Motor neuron (in vitro differentiated cells): ENCODE measurements at places on chromosomes 12 and 14. TPM values are rescaled to one million over a fixed set of nuclear protein-coding genes. Genes with fewer than 3 reads are reported as not detected.

COPZ1 gene
- total RNA-seq = 135 and 136 TPM in 2 replicates

ADGRD1 gene
- total RNA-seq = 15.2 and 18.0 TPM in 2 replicates

GRCh38 chr12:31235868-31236395 is 90.0 kb downstream of the SINHCAF start:
- no peak for ATAC-seq

GRCh38 chr12:113271853-113272561 is 50.7 kb downstream of the TPCN1 start:
- peak; percentile 70 for ATAC-seq

- no peak for ATAC-seq
Measured at GRCh38 chr14:23409475-23409874, 1.4 kb upstream of the MYH6 start.

DNA sequence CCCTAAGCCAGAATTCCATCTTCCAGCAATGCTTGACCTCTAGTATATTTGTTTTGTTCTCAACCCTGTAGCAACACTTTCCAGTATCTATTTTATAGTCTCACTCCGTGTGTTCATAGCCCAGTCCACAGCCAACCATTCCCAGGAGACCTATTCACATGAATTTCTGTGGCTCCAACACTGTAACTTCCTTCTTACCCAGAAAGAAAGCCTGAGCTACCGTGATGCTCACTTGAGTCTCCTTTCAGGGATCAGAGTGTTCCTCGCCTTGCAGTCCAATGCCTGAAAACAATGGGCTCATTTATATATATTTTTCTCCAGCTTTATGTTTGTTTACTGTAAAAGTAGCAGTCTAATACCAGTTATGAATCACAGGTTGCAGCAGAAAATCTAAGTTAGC is 645.0 kb upstream of the NOVA1 start:
- ATAC-seq = no peak

DNA sequence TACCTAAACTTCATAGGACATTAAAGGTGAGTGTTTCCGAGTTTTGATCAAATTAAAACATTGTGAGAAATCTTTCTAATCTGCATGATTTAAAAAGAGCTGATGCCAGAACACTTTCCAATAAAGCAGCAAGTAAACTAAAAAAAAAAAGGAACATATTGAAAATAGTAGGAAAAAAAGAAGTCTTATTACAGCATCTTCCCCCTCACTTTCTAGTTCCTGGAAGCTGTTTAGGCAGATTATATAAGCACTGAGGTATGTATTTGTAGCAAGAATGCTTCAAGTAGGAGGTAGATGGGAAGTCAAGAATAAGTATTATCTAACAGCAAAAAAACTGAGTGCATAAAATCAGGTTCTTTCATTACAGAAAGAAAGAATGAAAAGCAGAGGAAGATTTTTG is 45.8 kb downstream of the ERO1A start:
- ATAC-seq = no peak

FGF6 gene
- total RNA-seq = not detected in 2 replicates

DNA sequence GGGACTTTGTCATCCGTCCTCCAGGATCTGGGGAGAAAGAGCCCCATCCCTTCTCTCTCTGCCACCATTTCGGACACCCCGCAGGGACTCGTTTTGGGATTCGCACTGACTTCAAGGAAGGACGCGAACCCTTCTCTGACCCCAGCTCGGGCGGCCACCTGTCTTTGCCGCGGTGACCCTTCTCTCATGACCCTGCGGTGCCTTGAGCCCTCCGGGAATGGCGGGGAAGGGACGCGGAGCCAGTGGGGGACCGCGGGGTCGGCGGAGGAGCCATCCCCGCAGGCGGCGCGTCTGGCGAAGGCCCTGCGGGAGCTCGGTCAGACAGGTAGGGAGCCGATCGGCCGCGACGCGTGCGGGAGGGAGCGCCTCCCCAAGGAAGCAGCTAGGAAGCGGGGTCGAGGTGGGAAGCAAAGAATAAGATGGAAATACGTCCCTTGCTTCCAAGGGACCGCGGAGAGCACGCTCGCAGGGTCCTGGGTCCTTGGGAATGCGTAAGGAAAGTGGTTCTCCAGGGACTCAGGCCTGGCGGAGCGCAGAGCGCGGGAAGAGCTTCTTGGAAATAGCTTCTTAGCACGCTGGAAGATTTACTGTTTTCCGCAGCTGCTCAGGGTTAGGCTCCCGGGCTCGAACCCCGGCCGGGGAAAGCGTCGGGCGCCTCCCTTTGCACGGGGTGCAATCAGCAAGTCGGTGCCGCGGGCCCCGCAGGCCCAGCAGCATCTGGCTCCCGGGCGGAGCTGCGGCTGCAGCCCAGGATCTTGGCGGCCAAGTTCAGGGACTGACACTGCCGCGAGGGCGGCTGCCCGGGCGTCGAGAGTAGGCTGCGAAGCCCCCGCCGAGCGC is 457 bp downstream of the SOCS2 start:
- no peak for ATAC-seq

GRCh38 chr12:57896434-57897201 is 44.7 kb upstream of the ATP23 start:
- peak; percentile 37 for ATAC-seq

- peak; percentile 44 for ATAC-seq
Measured at GRCh38 chr14:90604356-90604755, 207.5 kb downstream of the CALM1 start.

STXBP6 gene
- 7.3 and 7.5 TPM in 2 replicates for total RNA-seq

DNA sequence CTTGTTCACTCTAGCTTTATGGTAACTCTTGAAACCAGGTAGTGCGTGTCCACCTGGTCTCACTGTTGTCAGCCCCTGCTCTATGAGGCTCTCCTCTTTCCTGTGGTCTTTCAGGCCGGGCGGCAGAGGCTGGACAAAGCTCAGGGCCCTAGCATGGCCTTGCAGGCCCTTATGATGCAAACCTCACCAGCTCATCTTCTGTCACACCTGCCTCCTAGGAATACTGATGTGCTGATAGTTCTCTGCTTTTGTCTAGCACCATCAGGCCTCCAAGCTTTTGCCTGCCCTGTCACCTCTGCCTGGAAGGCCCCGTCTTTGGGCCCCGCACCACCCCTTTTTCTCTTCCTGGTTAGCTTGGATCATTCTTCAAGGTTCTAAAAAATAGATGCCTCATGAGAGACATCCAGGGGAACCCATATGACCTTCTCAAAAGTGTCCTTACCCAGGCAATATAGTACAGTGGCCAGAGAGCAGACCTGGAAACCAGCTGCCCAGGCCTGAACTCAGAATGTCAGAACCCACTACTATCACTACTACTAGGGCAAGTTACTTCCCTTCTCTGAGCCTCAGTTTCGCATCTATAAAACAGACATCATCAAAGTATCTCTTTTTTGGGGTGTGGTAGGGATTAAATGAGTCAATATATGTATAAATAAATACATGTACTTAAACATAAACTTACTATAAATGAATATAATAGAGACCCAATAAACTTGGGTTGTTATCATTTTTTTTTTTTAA is 91.7 kb downstream of the ZFP36L1 start:
- ATAC-seq = no peak
